ENCODE measurements at places on chromosomes 1 and 21.

GRCh38 chr1:155946633-155947219 is 5.3 kb downstream of the RXFP4 start:
- no peak for DNase-seq

GRCh38 chr21:42524341-42525028 is 10.8 kb downstream of the SLC37A1 start:
- no peak for DNase-seq

DNA sequence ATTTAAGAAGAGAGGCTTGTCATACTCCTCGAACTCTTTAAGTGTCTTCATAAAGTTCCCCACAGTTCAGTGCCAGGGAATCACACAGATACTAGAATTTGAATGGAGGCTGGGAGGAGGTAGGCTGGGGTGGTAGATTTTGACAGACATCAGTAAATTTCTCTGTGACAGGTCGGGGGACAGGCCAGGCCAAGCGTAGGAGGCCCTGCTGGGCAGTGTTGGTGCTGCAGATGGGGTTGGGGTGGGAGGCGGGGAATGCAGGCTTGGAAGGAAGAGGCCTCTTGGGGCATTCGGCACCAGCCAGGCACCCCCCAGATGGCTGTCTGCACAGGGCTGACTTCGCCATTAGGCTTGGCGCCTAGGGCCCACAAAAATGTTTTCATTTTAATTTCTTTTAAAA is 84.0 kb downstream of the MAN1C1 start:
- no peak for DNase-seq

DNA sequence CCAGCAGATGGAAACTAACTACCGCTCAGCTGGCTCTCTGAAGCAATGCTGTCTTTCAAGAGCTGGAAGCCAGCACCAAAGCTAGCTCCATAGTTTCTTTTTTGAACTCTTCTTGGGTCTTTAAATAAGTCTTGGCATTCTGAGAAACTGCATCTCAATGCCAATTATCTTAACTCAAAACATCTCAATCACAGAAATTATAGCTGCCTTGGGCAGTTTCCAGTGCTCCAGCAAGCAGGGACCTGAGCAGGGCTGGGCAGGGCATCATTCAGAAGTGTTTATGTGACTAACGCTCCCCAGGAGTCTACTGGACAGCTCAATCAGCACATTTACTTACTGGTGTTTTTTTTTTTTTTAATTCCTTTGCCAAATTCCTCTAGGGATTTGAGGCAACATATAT is 18.3 kb upstream of the PADI4 start:
- no peak for DNase-seq

DNA sequence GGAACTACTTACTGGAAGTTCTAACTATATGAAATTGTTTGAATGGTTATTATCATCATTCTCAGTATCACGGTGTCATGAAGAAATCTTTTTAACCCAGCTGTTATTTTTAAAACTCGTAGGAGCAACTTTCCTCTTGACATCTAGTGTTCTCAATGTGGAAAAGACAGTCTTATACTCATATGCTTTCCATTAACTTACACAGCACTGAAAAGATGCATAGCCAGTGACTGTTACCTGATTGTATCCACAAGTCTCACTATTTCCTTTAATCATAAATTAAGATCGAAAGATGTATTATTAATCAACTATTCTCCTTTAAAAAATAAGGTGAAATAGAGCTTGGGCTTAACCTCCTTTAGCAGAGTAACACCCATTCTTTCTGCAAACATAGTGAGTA is 59.7 kb upstream of the TNFSF4 start:
- no peak for DNase-seq

GRCh38 chr1:119631433-119632102 is 16.5 kb downstream of the ZNF697 start:
- DNase-seq, result no peak

DNA sequence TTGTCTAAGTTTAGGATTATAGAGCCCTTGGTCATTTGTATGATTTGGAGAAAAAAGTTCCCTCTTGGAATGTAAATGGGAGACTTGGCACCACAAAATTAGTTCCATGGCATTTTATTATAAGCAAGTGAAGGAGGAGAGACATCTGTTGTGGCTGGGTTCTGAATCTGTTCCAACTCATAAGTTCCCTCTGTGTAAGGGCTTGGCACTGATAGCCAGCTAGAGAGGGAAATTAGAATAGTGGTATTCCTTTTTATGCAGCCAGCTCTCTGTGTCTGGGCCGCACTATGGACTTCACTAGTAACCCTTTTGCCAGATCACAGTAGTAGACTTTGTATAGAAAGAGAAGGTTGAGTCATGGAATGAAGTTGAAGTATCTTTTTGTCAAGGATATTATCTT is 31.1 kb downstream of the GNAI3 start:
- DNase-seq, result no peak

Measured in stimulated activated CD4-positive, alpha-beta T cell treated with anti-CD3 and anti-CD28 coated beads, Interleukin-2, amount 100 ng/mL, for 48 hours (primary cell).